NCI-H1930 (cell line): ENCODE measurements at places on chromosomes 16 and 17.

DNA sequence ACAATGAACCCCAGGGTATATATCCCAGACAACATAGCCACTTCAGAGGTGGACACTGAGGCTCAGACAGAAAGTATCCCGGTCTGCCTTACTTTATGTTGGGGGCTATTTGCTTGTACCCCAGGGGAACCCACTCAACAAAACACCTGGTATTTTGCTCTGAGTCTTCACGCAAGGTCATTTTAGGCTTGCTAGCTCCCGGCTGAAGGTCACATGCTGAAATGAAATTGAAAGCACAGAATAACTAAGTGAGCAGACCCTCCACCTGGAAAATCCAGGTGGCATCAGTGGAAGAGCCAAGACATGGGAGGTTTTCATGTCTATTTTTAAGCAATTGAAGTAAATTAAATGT lies 4.1 kb upstream of the KDM8 start:
- no peak for DNase-seq

DNA sequence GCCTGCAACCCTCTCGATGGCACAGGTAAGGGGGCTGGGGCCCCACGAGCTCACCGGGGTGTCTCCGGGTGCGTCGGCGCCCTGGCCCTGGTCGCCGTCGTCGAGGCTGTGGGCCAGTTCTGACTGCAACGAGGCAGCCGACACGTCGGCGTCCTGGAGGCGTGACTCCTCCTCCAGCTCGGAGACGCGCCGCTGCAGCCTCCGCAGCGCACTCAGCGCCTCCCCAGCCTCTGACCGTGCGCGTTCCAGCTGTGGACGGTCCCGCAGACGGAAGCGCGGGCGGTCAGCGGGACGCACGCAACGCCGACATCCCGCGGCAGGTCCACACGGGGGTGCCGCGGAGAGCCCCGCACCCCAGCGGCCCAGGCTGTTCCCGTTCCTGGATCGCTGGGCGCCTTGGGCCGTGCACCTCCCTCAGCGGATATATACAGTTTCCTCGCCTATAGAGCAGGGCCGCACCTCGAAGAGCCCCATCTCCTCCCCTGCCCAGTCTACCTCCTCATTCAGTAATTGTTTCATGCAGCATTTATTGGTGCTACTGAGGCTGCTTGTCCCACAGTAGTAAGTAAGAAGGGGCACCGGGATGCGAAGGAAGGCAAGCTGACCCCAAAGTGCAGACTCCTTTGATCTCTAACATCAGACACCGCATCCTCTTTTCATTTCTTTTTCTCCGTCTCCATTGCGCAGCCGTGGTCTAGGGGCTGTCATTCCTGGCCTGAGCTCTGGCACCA lies 5.8 kb downstream of the THOC6 start:
- DNase-seq = no peak

DNA sequence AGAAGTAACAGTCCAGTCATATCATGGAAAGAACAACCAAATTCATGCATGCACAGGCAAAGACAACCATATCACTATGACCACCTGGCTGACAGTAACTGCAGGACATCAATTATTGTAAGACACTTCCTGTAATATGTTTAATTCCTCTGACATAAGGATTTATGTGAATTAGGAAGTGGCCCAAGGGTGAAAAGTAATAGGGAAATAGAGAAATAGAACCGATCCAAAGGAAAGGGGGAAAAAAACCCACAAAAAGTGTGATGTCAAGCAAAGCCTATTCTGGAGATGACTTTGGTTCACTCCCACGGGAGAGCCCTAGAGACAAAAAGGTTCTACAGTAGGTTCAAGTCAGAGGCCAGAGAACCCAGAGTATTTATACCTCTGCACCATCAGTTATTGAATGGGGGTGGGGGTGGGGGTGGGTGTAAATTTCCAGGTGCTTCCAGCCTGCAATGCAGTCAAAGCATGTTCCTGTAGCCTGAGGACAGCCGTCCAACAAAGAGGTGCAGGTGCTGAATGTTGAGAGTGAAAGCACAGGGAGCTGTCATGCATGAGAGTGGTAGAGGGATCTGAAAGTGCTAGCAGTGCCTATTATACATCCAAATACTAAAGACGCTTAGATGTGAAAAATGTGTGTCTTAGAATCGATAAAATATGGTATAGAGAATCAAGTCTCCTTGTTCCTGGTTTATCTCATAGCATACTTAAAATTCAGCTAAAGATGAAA lies 95.6 kb upstream of the HLF start:
- DNase-seq = no peak

DNA sequence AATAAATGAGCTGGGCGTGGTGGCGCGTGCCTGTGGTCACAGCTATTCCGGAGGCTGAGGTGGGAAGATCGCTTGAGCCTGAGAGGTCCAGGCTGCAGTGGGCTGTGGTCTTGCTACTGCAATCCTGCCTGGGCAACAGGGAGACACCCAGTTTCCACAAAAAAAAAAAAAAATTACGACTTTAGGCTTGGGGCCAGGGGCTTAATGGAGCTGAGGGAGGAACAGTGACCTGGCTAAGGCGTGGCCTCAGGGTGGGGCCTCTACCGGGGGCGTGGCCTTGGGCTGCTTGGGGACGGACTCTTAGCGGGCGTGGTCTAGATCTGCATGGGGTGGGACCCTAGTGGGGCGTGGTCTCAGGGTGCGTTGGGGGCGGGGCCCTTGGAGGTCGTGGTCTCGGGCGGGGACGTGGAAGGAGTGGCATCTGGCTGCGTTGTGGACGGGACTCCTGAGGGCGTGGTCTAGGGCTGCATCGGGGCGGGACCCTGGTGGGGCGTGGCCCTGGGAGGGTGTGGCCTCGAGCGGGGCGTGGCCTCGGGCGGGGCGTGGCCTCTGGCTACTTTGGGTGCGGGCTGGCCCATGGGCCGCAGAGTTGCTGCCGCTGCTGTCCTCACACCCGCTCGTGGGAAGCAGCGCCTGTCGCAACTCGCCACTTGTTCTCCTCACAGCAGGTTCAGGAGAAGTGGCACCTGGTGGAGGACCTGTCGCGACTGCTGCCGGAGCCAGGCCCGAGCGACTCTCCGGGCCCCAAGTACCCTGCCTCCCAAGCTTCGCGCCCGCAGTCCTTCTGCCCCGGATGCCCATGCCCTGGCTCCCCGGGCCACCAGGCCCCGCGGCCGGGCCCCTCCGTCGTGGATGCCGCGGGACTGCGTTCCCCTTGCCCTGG lies 5.8 kb upstream of the C17orf99 start:
- DNase-seq = peak; percentile 85

DNA sequence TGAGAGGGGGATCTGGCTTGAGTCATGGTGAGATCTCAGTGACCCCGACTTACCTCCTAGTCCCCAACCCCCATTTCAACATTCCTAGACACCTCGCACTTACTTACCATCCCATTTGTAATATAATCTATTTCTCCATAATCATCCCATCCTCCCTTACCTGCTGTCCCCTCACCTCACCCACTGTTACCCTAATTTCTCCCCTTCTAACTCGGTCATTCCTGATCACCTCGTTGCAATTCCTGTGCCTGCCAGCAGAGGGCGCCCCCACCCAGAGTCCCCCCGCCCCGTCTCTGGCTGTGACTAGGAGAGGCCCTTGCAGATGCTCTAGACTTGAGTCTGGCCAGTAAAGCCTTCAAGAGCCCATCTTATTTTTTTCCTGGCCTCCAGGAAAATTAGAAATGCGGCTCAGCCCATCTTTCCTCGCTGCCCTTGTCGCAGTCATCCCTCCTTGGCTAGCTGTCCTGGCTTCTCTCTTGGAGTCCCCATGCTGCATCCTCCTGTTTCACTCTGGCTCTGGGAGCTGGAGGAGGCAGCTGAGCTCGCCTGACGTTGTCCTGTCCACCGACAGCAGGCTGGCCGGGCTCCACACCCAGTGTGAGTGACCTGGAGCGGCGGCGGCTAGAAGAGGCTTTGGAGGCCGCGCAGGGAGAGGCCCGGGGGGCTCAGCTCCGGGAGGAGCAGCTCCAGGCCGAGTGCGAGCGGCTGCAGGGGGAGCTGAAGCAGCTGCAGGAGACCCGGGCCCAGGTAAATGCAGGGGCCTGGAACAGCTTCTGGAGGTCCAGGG lies 5.0 kb downstream of the TBKBP1 start:
- peak; percentile 38 for DNase-seq

DNA sequence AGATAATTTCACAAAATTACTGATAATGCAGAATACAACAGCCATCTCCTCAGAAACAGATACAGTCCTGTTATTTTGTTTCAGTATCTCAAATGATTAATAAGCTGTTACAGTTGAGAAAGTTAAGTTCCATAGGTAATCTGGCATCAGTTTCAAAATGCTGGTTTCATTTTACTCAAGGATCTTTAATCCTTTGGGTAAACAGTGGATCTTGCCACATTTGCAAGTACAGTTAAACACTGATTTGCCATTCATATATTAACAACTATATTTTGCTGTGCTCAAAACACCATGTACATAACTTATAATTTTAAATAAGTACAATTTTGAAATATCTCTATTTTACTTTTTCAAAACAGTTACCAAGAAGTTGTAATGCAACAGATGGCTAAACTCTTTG lies 31.2 kb downstream of the RPGRIP1L start:
- DNase-seq = no peak

- DNase-seq = no peak
Measured at GRCh38 chr17:33873201-33873617, 381.9 kb upstream of the CCL2 start.

DNA sequence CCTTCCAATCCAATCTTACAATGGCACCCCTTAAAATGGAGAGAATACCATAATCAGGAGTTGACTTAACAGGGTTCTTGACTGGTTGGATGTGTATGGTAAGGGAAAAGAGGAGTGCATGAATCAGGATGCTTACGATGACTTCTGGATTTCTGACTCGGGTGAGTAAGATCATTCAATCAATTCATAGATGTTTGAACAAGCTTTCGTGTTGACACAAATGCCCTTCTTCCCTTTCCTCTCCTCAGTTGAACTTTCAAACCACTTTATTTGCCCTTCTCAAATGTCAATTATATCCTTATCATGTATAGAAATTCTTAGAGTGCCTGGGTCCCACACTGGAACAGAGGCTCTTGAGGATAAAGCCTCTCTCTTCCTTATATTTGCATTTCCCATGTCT lies 25.9 kb downstream of the ABCC12 start:
- no peak for DNase-seq

GRCh38 chr17:79041041-79041570 lies 17.1 kb downstream of the C1QTNF1 start:
- DNase-seq = no peak

DNA sequence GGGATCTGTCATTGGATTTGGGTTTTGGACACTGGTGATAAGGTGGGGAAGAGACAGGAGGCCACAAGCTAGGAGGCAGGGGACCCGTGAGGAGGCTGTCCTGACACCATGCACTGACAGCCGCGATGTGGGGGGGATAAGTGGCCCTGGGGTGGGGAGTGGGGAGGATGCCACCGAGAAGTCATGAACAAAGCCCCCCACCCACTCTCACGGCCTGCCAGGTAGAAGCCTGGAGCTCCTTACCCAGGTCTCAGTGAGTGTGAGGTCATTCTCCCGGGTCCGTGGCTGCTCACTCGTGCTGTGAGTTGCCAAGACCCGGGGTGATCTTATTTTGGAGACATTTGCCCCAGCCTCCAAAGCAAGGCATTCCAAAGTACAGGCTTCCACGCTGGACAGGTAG lies 165.9 kb upstream of the TNRC6C start:
- DNase-seq = no peak

DNA sequence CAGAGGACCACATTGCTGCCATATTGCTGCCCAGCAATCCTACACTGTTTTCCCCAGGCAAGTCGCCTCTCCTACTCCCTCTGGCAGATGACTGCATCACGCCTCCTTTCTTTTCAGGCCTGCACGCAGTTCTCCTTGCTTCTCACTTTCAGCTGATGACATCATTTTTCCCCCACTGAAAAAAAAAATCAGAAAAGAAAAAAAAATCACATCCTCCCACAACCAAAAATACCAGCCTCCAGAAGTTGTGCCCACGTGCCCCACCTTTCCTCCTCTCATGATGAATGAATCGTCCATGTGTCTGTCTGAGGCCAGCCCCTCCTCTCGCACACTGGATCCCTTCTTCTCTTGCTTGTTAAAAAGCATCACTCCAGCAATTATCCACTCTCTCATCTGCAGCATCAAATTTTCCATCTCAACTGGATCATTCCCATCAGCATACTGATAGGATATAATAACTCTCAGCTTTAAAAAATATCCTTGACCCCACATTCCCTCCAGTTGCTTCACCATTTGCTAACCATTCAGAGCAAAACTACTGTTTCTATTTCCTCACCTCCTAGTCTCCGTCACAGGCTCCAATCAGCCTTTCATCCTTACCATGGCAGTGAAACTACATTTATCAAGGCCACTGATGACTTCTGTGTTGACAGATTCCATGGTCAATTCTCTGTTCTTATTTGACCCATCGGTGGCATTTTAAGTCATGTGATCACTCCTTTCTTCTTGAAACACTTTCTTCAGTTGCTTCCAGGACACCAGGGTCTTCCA lies 30.1 kb upstream of the DYNLL2 start:
- no peak for DNase-seq

GRCh38 chr16:50261160-50261706 lies 5.1 kb upstream of the ADCY7 start:
- no peak for DNase-seq

DNA sequence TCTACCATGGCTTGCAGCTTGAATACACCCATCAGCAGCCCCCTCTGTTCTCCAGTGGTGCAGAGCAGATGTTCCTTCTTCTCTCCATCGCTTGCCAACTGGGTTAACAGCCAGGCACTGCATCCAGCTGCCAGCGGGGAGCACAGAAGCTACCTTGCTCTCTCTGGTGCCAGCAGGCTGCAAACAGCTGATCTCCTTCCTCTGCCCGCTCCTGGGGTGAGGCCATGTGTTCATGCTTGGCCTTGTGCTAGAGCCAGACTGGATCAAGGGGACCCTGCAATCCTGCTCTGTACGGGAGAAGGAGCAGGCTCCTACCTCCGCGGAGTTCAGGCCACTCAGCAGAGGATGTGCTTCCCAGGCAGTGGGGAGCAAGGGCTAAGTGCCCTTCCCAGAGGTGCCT lies 24.1 kb upstream of the ENGASE start:
- DNase-seq = no peak

DNA sequence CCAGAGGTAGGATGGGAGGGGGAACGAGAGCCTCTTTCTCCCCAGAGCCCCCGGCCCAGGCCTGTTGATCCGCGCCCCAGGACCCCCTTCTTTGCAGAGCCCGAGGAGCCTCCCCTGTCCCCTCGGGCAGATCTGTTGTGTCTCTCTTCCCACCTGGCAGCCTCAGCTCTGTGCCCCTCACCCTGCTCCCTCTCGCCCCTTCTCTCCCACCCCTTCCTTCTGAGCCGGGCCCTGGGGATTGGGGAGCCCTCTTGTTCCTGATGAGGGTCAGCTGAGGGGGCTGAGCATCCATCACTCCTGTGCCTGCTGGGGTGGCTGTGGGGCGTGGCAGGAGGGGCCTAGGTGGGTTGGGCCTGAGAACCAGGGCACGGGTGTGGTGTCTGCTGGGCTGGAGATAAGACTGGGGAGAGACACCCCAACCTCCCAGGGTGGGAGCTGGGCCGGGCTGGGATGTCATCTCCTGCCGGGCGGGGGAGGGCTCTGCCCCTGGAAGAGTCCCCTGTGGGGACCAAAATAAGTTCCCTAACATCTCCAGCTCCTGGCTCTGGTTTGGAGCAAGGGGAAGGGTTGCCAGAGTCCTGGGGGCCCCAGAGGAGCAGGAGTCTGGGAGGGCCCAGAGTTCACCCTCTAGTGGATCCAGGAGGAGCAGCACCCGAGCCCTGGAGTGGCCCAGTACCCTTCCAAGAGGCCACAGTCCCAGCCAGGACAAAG lies 65.4 kb downstream of the MRC2 start:
- no peak for DNase-seq

- no peak for DNase-seq
Measured at GRCh38 chr17:49814781-49815529, 26.5 kb downstream of the KAT7 start.
